ENCODE measurements at places on chromosomes 6 and 20. TPM values are rescaled to one million over a fixed set of nuclear protein-coding genes. Genes with fewer than 3 reads are reported as not detected.

DEFB132 gene
- not detected for total RNA-seq

ERVFRD-1 gene
- total RNA-seq: not detected

PTP4A1 gene
- total RNA-seq: 58.0 TPM

OOEP gene
- 0.24 TPM for total RNA-seq

SFT2D1 gene
- total RNA-seq: 50.0 TPM

TRIM15 gene
- not detected for total RNA-seq

RSPH9 gene
- not detected for total RNA-seq

MAS1 gene
- not detected for total RNA-seq

GMDS gene
- 31.7 TPM for total RNA-seq

TNNC2 gene
- total RNA-seq: not detected

IRAK1BP1 gene
- total RNA-seq: 2.2 TPM

RPN2 gene
- total RNA-seq: 137 TPM

RGS17 gene
- total RNA-seq: not detected

SIRPD gene
- total RNA-seq: not detected

VSTM2L gene
- total RNA-seq: not detected

APOBEC2 gene
- not detected for total RNA-seq

PNPLA1 gene
- total RNA-seq: not detected

BMP6 gene
- total RNA-seq: not detected

SLPI gene
- total RNA-seq: not detected

KIF25 gene
- not detected for total RNA-seq

OR2B6 gene
- total RNA-seq: not detected

SLC17A4 gene
- total RNA-seq: not detected

CLVS2 gene
- total RNA-seq: not detected

GSTA3 gene
- total RNA-seq: not detected

TRIM40 gene
- not detected for total RNA-seq

ZSCAN16 gene
- total RNA-seq: 7.1 TPM

BCAS1 gene
- 0.05 TPM for total RNA-seq

NDUFAF5 gene
- 23.8 TPM for total RNA-seq

CST7 gene
- total RNA-seq: 51.6 TPM

CST3 gene
- 0.48 TPM for total RNA-seq

SRMS gene
- total RNA-seq: not detected

HDGFL1 gene
- not detected for total RNA-seq

TFAP2C gene
- not detected for total RNA-seq

ANGPT4 gene
- not detected for total RNA-seq

TCP11 gene
- total RNA-seq: not detected

BFSP1 gene
- total RNA-seq: 0.53 TPM

MYT1 gene
- not detected for total RNA-seq

SYTL3 gene
- total RNA-seq: 48.5 TPM

ACSS1 gene
- total RNA-seq: 55.3 TPM

CDH4 gene
- total RNA-seq: 0.13 TPM

CALHM4 gene
- total RNA-seq: not detected

WFDC5 gene
- not detected for total RNA-seq

FRMD1 gene
- total RNA-seq: not detected

RAMACL gene
- 0.36 TPM for total RNA-seq

GMPR gene
- total RNA-seq: 0.48 TPM

FKBP1A gene
- 214 TPM for total RNA-seq

GTSF1L gene
- 0.29 TPM for total RNA-seq

SOBP gene
- not detected for total RNA-seq

KCNB1 gene
- 0.05 TPM for total RNA-seq

VPS16 gene
- 49.8 TPM for total RNA-seq

CPNE5 gene
- 2.4 TPM for total RNA-seq

ULBP2 gene
- 3.4 TPM for total RNA-seq

PNLDC1 gene
- not detected for total RNA-seq

CEP250 gene
- total RNA-seq: 59.9 TPM

HSPA12B gene
- not detected for total RNA-seq

IL17F gene
- total RNA-seq: 0.65 TPM

CDSN gene
- total RNA-seq: not detected

RAB23 gene
- 3.2 TPM for total RNA-seq

All from activated naive CD4-positive, alpha-beta T cell treated with anti-CD3 and anti-CD28 coated beads, Interleukin-2, amount 10 ng/mL, durations not matched to agents 5 hours and 36 hours (primary cell).